ENCODE measurements at places on chromosomes 4 and X.

GRCh38 chrX:17390419-17390850 lies 15.4 kb downstream of the NHS start:
- DNase-seq, result no peak

DNA sequence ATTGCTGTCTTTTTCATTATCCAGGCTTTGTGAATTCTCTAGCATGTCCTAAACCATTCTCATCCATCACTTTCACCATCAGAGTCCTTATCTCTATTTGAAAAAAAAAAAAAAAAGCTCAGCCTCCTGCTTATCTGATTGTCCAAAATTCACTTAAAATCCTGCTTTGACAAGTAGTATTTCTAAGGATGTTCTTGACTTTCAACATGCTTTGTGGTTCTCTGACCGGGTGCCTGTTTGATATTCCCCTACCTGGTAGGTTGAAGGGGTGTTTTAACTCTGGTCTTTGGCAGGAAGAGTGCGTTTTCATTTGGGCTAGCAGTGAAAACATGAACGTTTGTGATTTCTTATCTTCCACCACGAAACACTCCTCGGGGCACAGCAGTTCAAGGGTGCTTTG lies 17.3 kb upstream of the BBS12 start:
- DNase-seq, result no peak

DNA sequence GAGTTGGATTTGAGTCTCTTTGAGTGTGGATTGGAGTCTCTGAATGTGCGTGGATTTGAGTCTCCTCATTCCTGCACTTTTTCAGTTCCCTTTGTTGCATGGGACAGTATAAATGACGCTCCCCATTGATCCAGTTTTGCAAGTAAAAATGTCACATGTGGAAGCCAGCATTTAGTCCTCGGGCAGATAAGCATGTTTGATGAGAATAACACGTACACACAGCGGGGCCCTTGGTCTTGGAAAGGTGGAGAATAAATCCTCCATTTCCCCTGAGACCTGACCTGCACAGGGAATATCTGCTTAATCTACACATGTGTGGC lies 8.1 kb downstream of the P2RY8 start:
- DNase-seq, result no peak

DNA sequence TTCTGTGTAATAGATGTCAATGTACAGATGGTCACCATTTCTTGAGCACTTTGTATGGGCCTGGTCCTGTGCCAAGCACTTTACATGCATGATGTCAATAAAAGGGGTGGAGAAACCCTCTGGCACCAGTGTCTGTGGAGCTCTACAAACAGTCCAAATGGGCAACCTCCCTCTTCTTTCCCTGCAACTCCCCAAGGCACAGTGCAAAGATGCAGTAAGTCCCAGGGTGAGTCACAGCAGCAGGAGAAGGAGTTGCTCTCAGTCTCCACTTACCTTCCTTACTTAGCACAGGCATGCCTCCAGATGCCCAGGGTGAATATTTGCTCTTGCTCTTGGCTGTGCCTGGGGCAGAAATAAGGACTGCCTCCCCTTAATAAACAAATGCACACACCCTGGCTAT lies 4.3 kb downstream of the OCIAD2 start:
- DNase-seq, result no peak

GRCh38 chrX:6685489-6685888 lies 150.6 kb upstream of the VCX3A start:
- no peak for DNase-seq

DNA sequence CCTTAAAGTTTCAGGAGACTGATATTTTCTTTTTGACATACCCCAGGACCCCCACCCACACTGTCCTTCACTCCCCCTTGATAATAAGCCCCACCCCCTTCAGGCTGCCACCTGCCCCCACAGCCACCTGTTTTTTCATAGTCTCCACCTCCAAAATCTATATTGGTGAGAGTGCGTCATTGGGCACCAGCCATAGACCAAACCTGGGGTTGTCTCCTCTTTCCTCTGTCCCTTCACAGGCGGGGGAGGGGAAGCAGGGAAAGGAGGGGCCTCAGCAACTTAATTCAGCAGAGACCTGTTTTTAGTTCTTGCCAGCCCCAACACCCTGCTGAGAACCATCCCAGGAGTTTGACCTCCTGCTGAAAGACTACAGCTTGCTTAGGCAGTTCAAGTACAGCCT lies 1.1 kb downstream of the ARHGAP36 start:
- no peak for DNase-seq

GRCh38 chrX:132442691-132443090 lies 46.1 kb downstream of the MBNL3 start:
- no peak for DNase-seq

- DNase-seq, result no peak
Measured at GRCh38 chr4:71232846-71233245, 106.0 kb upstream of the SLC4A4 start.

GRCh38 chr4:113996599-113997177 lies 17.2 kb upstream of the ARSJ start:
- no peak for DNase-seq

GRCh38 chr4:121011780-121012340 lies 60.5 kb downstream of the NDNF start:
- DNase-seq, result no peak

DNA sequence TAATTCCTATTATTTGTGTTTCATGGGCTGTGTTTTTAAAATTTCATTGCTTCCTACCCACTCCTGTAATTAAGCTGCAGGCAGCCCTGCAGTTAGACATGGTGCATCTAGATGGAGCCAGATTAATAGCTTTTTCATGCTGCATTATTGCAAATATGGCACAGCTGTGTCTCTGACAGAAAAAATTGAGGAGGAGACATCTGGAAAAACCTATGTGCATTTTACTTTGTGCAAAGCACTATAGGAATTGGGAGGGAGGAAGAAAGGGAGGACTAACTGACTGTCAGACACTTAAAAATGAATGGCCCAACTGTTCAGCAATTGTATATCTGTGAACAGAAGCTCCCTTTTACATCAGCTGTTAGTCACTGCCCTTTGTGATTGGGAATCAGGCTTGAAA lies 8.1 kb upstream of the RPGR start:
- DNase-seq, result no peak

DNA sequence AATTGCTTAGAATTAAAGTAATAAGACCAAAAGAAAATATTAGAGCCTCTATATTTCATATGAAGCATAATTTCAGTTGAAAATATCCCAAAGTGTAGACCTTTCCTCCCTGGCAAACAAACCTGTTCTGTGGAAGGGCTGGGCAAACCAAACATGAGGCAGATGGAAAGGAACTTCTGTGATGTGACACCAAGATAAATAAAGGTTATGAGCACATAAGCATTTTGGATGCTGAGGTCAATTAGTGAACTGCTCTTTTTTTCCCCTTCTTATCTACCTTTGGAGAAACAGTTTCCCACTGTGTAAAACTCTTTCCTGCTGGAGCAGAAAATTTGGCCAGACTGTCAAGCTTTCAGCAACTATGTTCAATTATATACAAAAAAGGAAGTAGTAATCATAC lies 109.6 kb upstream of the STIM2 start:
- no peak for DNase-seq
